ENCODE measurements at places on chromosomes 1 and 21. TPM values are rescaled to one million over a fixed set of nuclear protein-coding genes. Genes with fewer than 3 reads are reported as not detected.

DNA sequence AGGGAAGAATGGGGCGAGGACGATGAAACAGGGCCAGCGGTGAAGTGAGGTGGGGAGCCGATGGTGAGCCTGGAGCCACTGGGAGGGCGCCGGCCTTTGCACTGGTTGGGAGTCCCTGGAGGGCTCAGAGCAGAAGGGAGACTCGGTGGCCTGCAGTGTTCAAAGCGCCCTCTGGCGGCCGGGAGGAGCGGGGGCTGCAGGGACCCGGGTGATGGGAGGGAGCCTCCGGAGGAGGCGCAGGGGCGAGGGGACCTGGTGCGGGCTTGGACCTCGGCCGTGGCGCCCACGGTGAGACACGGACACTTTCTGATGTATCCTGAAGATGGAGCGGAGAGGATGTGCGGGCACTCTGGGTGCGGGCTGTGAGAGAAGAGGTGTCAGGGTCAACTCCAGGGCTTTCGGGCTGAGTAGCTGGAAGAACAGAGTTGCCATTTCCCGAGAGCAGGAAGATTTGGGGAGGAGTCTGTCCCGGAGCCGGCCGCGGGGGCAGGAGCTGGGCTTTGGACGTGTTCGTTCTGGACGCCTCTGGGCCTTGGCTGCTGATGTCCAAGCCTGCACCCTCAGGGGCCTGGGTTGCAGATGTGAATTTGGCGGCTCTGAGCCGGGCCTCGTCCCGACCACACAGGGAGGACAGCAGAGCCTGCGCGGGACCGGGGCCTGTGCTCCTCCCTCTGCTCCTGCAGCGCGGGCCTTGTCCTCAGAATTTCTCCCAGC is 29.7 kb downstream of the HEYL start:
- H3K4me1 ChIP-seq, result no peaks in the 10 kb centered on the region
- peaks cover 27% of the 10 kb centered on the region for H3K27me3 ChIP-seq
- H3K4me3 ChIP-seq, result no peak overlapping the region
- H3K27ac ChIP-seq, result no peak overlapping the region
- H3K36me3 ChIP-seq, result no peaks in the 10 kb centered on the region
- DNase-seq, result peak; percentile 55

DNA sequence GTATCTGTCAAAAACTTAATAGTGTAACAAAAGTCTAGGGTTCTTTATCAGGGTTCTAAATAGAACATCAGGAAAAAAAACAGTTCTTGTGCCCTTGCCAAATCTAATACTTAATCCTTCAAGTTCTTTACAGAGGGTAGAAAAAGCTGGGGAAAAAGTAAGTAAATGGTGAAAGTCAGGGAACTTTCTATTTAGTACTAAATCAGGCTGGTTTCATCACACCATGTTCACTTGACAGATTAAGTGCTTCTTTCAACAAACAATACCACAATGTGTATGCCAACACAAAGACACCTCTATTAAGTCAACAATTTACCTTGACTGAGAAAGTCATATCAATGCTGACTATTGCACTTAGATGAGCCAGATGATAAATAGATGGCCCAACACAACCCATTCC is 9.7 kb downstream of the DBT start:
- no peaks in the 10 kb centered on the region for H3K27me3 ChIP-seq
- H3K4me3 ChIP-seq, result no peak overlapping the region
- H3K27ac ChIP-seq, result no peak overlapping the region
- no peaks in the 10 kb centered on the region for H3K4me1 ChIP-seq
- peaks cover 3% of the 10 kb centered on the region for H3K36me3 ChIP-seq
- DNase-seq, result no peak

DNA sequence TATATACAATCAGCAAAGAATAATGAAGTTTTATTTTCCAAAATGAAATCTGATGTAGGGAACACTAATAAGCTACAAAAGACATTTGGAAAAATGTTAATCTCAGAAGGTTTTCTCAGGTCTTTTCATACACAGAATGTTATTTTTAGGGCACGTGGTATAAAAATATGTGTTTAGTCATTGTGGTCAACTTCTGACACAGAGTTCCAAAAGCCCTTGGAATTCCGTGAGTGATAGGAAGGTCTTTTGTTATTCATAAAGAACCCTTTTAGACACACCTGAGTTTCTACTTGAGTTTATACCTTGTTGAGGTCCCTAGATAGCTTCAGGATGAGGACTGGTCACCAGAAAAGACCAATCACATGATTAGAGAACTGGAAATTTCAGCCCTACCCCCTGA is 277.6 kb upstream of the NCAM2 start:
- no peak overlapping the region for H3K27ac ChIP-seq
- DNase-seq, result no peak
- H3K4me3 ChIP-seq, result no peak overlapping the region
- H3K36me3 ChIP-seq, result no peaks in the 10 kb centered on the region

ADAMTS1 gene
- 18.3 TPM for polyA plus RNA-seq

DNA sequence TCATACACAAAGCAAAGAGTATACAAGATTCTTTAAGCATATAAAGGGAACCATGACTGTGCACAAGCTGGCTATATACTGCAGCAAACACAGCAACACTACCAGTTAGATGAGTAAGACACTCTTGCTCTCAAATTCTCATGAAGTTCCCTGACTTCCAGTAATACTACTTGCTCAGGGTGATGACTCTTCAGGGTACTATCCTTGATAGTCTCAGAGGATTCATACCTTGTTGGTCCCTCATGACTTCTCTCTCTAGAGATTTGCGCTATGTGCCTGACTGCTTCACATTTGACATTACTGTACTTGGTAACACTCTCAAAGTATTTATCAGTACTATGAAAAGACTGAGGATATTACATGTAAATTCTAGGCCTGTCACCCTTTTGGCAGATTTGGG is 159.8 kb upstream of the ZRANB2 start:
- H3K27me3 ChIP-seq, result no peaks in the 10 kb centered on the region
- no peak overlapping the region for H3K4me3 ChIP-seq
- H3K4me1 ChIP-seq, result no peaks in the 10 kb centered on the region
- no peak for DNase-seq
- H3K27ac ChIP-seq, result no peak overlapping the region

- no peaks in the 10 kb centered on the region for H3K36me3 ChIP-seq
- H3K4me3 ChIP-seq, result no peak overlapping the region
- no peak overlapping the region for H3K27ac ChIP-seq
- no peaks in the 10 kb centered on the region for H3K27me3 ChIP-seq
- H3K4me1 ChIP-seq, result no peaks in the 10 kb centered on the region
These were observed 194.8 kb downstream of the LMO4 start for GRCh38 chr1:87523466-87523865.

S100A7A gene
- polyA plus RNA-seq, result 0.30 TPM

SLC1A7 gene
- polyA plus RNA-seq, result 0.07 TPM

SPATA45 gene
- polyA plus RNA-seq, result 0.18 TPM

GRCh38 chr21:42094811-42095210 is 23.7 kb downstream of the UMODL1 start:
- no peak for DNase-seq
- no peaks in the 10 kb centered on the region for H3K4me1 ChIP-seq
- no peak overlapping the region for H3K27ac ChIP-seq
- H3K27me3 ChIP-seq, result no peaks in the 10 kb centered on the region

CD84 gene
- 5.9 TPM for polyA plus RNA-seq

DNA sequence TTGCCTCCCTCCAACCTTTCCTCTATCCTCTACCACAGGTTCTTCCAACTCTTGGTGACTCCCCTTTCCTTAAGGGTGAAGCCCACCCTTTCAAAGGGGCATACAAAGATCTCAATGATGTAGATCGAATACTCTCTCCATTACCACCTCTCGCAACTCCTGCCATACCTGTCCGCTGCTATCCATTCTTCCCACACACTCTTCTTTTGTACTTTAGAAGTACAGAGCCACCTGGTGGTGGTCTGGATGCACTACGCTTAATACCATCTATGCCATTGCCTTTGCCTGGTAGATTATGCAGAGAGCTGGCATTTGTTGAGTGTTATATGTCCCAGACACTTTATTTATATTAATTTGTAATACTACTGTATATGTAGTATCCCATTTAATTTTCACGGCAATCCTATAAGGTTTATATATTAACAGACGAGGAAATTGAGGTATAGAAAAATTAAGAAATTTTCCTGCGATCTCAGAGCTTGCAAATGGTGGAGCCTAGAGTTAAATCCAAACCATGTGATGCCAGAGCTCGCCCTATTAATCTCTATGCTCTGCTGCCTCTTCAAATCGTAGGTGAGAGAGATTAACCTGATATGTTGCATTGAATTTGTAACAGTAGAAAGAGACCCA is 22.9 kb downstream of the TSHB start:
- DNase-seq, result peak; percentile 34
- no peaks in the 10 kb centered on the region for H3K27me3 ChIP-seq
- H3K4me1 ChIP-seq, result no peaks in the 10 kb centered on the region
- no peak overlapping the region for H3K4me3 ChIP-seq
- H3K27ac ChIP-seq, result no peak overlapping the region

GRCh38 chr1:235883261-235883927 is 16.7 kb upstream of the LYST start:
- peaks cover 24% of the 10 kb centered on the region for H3K4me1 ChIP-seq
- DNase-seq, result no peak
- no peaks in the 10 kb centered on the region for H3K36me3 ChIP-seq
- H3K27ac ChIP-seq, result no peak overlapping the region
- no peaks in the 10 kb centered on the region for H3K27me3 ChIP-seq

DNA sequence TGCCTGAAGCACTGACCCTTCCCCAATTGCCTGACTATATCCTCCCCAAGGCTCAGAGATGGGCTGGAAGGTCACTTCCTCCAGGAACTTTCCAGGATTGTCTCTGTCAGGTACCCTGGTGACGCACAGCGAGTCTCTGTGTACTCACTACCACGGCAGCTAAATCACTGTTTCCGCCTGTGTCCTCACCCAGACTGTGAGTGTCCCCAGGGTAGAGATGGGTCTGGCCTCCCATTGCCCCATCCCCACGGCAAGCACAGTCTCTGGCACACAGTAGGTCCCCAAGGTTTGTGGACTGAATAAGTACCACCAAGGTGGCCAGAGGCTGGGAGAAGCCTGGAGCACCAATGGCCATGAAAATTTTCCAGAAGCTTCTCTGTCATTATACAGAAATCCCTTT is 93.8 kb upstream of the RUNX3 start:
- H3K4me1 ChIP-seq, result peaks cover 38% of the 10 kb centered on the region
- no peak for DNase-seq
- H3K27me3 ChIP-seq, result peaks cover 3% of the 10 kb centered on the region
- no peaks in the 10 kb centered on the region for H3K36me3 ChIP-seq

DNA sequence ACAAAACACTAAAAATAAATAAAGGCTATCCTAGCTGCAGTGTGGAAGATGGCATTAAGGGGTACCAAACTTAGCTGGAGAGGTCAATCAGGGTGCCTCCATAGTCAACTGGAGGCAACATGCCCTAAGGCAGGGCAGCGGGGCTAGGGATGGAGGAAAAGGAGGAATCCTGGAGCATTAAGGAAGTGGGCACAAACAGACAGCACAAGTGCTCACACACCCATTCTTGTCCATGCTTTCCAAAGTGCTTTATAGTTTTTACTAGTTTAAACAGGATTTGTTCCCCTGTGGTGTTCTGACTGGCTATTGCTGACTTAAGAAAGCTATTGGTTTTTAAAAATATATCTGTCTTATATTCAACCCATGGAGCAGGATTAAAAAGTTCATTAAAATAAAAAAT is 33.3 kb downstream of the TCEANC2 start:
- H3K4me1 ChIP-seq, result no peaks in the 10 kb centered on the region
- DNase-seq, result no peak
- H3K27me3 ChIP-seq, result no peaks in the 10 kb centered on the region
- peaks cover 3% of the 10 kb centered on the region for H3K36me3 ChIP-seq

GRCh38 chr21:27578741-27579265 is 611.9 kb upstream of the ADAMTS5 start:
- H3K4me3 ChIP-seq, result no peak overlapping the region
- no peaks in the 10 kb centered on the region for H3K36me3 ChIP-seq
- no peak for DNase-seq
- H3K27me3 ChIP-seq, result no peaks in the 10 kb centered on the region
- H3K4me1 ChIP-seq, result no peaks in the 10 kb centered on the region

- no peak for DNase-seq
- no peak overlapping the region for H3K27ac ChIP-seq
- no peak overlapping the region for H3K4me3 ChIP-seq
These were observed 90.8 kb downstream of the PLXNA2 start for GRCh38 chr1:208153386-208153785.

- H3K4me1 ChIP-seq, result no peaks in the 10 kb centered on the region
- DNase-seq, result no peak
- H3K36me3 ChIP-seq, result no peaks in the 10 kb centered on the region
- no peak overlapping the region for H3K27ac ChIP-seq
These were observed 9.4 kb upstream of the FMO3 start for GRCh38 chr1:171081314-171081753.

GRCh38 chr1:35210321-35211119 is 17.6 kb upstream of the SFPQ start:
- no peaks in the 10 kb centered on the region for H3K27me3 ChIP-seq
- no peaks in the 10 kb centered on the region for H3K36me3 ChIP-seq
- H3K27ac ChIP-seq, result no peak overlapping the region
- H3K4me3 ChIP-seq, result no peak overlapping the region
- peaks cover 8% of the 10 kb centered on the region for H3K4me1 ChIP-seq

DNA sequence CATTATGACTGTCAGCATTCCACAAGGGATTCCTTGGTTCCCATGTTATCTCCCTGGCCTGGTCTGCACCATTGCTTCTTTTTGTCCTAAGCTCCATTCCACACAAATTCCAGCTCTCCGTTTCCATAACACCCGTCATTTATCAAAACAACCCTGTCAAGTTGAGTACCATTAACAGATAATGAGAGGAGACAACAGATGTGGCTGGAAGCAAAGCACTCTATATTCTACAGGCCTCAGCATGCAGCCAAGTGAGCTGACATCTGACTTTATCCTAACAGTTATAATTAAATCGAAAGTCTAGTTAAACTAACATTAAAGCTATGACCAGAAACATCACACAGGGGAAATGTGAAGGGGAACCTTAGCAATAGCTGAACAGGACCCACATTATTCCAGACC is 110.4 kb downstream of the RERE start:
- H3K27me3 ChIP-seq, result peaks cover 15% of the 10 kb centered on the region
- H3K4me3 ChIP-seq, result no peak overlapping the region
- H3K36me3 ChIP-seq, result no peaks in the 10 kb centered on the region

MATN1 gene
- polyA plus RNA-seq, result 0.27 TPM

DNA sequence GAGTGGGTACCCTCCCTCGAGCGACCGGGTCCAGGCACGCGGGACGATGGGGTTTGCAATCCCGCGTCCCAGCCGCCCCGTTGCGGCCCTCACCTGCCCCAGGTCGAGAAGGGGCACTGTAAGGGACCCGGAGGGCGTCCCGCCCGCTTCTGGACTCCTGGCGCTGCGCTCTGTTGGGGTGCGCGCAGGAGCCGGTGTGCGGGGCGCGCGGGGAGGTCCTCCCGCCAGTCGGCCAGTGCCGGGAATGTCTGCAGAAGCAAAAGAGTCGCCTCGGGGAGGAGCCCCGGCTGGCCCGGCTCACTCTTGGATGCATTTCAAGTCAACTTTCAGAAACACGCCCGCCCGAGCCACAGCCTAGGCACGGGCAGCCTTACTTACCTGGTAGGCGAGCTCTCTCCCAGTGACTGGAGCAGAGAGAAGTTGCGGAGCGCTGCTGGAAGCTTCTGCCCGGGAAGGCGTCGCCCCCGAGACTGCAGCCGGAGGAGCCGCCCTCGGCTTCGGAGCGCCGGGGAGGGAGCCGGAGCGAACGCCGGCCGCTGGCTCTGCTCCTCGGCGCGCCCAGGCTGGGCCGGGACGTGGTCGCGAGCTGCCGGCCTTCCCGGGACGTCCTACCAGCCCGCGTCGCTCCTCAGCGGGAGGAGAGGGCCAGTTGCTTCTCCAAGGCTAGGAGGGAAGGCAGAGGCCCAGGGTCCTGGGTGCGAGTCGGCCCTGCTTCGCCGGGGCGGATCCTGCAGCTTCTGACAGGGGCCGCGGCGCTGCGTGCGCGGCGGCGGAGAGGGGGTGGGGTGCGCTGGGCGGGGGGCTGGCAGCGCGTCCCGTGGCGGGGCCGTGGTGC is at the start of gene LMX1A:
Gene LMX1A, minus strand, starts transcription at position 739 of the 835 bp plus-strand sequence. CDS start 1,156 bp downstream, outside the sequence.
- no peaks in the 10 kb centered on the region for H3K4me1 ChIP-seq
- no peaks in the 10 kb centered on the region for H3K36me3 ChIP-seq
- H3K27ac ChIP-seq, result no peak within 1 kb of the TSS
- peaks cover 85% of the 10 kb centered on the region for H3K27me3 ChIP-seq
- no peak for DNase-seq

FMO1 gene
- polyA plus RNA-seq, result 10.8 TPM

Data from thymus (tissue), 14 donors.